ENCODE measurements at places on chromosomes 5 and 9.

- peak; percentile 64 for DNase-seq
These were observed at the start of gene CDC14B for GRCh38 chr9:96619491-96620180. Gene CDC14B (minus strand): TSS chr9:96619843. CDS start chr9:96619378, 465 bp downstream.

DNA sequence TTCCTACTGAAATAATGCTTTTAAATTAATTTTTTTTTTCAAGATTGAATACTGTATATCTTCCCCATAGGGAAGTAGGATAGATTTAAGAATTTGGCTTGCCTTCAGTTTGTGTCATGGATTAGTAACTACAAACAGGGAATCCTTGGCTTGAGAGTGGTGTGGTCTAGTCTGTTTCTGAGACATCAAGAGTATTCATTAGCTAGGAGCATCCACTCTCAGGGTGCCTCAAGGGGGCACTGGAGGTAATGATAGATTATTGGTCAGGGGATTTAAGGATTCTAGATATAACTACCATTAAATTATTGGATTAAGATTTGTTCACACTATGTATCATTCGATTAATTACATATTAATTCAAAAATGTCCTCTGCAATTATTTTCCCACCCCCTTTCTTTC, 91.8 kb upstream of the TXNDC8 start:
- no peak for DNase-seq

- DNase-seq, result no peak
These were observed 198.0 kb upstream of the EGFLAM start for GRCh38 chr5:38060354-38060753.

DNA sequence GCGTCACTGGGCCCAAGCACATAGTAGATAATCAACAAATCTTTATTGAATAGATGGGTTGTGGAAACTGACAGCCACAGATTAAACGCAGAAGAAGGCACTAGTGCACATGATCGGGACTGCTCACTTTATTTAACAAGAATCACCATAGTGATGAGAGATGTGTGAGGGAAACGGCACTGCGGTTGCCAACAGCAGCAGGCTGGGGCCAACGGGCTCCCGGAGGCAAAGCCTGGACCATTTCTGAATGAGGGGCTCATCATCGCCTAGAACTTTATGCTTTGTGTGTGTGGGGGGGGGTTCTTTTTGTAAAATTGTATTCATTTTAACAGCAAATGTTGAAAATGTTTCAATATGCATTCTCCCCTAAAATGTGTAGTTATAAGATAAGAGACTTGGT, 61.9 kb upstream of the RUFY1 start:
- no peak for DNase-seq

DNA sequence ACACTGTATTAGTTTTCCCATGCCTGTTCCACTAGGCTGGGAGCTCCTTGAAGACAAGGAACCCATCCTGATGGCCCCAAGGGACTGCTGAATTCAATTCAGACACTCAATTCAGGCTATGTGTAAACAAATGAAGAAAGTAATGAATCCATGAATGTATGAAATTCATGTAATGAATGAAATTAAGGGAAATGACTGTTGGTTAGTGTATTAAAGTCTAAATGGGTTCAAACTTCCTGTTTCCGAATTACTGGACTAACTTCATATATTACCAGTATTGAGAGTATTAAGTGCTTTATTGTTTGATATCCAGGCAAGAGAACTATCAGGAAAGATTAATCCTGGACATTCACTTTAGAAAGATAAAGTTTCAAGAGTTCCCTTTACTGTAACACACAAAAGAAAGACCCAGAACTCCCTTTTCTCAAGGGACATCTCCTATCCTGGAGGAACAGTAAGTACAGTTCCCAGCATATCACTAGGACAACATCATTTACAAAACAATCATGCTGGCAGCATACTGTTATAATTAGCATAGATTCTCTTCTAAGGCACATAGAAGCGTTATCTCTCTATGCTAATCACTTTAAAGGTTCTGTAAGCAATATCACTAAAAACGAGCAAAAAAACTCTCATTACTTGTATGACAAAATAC, 28.5 kb upstream of the IFNK start:
- no peak for DNase-seq

DNA sequence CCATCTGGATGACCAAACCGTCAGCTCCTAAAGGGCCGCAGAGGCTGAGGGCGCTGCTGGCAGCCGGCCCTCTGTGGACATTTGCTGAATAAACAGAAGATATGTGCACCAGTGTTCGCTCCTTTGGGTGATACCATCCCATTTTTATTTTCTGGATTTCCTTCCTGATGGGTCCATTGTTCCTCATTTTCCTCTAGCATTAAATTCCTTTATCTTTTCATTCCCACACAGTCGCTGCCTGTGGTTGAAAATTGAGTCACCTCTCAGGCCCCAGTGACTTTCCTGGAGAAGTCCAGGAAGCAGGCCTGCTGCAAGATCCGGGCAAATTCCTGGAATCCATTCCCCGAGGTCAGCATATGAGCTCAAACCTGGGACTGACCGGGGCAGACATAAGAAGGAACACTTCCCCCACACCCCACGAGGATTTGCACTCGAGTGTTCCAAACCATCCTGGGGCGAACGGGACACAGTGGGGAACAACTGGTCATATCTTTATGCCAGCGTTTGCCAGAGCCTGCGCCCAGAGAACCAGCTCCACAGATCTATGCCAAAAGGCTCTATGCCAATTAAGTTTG, 86.7 kb upstream of the PCA3 start:
- DNase-seq, result no peak

- no peak for DNase-seq
These were observed 72.0 kb downstream of the PRKACG start for GRCh38 chr9:68941780-68942459.

DNA sequence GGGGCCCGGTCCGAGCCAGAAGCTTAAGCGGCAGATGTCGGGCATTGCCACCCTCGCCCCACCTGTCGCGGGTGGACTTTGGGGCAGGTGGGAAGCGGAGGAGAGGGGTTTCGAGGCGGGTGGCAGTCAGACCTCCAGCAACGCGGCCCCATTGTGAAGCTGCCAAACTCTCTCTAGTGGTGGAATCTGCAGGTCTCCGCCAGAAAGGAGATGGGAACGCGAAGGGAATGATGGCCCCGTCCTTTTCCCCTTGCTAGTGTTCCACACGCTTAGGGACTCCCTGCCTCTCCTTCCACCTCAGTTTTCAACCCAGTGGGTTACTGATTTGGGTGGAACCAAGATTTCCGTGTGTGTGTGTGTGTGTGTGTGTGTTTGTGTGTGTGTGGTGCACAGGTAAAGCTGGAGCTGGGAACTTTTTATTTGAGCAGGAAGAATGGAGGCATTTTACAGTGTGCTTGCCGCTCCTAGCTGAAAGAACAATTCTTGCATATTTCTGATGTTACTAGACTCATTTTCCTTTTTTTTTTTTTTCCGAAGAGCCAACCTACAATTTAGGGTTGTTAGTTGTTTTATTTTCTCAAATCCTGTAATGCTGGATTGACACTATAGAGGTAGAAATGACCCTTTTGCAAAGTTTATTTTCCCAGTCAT, 1.3 kb downstream of the MACIR start:
- no peak for DNase-seq

- DNase-seq, result no peak
These were observed 81.5 kb upstream of the MSX2 start for GRCh38 chr5:174642816-174643405.

GRCh38 chr5:42879291-42879690, 67.6 kb upstream of the SELENOP start:
- DNase-seq, result no peak

GRCh38 chr5:4188704-4189103, 593.1 kb downstream of the IRX1 start:
- no peak for DNase-seq

DNA sequence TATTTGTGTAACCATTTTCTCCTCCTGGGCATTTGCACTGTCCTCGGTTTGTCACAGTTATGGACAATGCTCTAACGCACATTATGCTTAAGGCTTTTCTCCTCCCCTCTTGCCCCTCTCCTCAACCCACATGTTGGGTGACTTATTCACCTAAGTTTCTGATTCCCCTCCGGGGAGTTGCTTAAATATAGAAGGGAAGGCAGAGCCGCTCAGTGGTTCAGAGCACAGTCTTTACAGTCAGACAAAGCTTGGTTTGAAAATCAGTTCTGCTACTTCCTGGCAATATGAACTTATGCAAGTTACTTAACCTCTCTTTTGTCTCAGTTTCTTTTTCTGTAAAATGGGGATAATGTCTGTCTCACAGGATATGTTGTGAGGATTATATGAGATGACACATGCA, 41.2 kb upstream of the SPRY4 start:
- no peak for DNase-seq

- DNase-seq, result peak; percentile 70
These were observed 11.1 kb upstream of the CDC42SE2 start for GRCh38 chr5:131252824-131253171.

- peak; percentile 17 for DNase-seq
These were observed 27.8 kb downstream of the CSF1R start for GRCh38 chr5:150058480-150059126.

DNA sequence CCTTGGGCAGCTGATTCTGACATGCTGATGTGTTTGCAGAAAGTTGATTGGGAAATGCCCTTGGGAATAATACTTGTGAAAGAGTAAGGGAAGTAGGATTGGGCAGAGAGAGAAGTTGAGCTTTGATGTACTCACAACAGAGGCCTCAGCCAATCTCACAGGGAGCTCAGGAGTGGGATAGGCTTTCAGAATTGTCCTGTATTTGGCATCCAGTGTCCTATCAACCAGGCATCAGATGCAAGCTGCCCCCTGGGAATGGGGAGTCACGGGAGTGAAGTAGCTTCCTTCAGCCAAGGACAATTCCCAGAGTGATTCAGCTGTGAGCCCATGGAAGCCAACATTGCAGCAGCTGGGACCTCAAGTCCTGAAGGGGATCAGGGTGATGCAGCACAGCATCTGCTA, 39.6 kb downstream of the DMAC1 start:
- no peak for DNase-seq

- no peak for DNase-seq
These were observed 144.5 kb upstream of the NUDT12 start for GRCh38 chr5:103706939-103707682.

- DNase-seq, result no peak
These were observed 106.4 kb upstream of the GPR151 start for GRCh38 chr5:146622391-146622790.

GRCh38 chr5:80348171-80348570, 28.4 kb downstream of the SPZ1 start:
- no peak for DNase-seq

DNA sequence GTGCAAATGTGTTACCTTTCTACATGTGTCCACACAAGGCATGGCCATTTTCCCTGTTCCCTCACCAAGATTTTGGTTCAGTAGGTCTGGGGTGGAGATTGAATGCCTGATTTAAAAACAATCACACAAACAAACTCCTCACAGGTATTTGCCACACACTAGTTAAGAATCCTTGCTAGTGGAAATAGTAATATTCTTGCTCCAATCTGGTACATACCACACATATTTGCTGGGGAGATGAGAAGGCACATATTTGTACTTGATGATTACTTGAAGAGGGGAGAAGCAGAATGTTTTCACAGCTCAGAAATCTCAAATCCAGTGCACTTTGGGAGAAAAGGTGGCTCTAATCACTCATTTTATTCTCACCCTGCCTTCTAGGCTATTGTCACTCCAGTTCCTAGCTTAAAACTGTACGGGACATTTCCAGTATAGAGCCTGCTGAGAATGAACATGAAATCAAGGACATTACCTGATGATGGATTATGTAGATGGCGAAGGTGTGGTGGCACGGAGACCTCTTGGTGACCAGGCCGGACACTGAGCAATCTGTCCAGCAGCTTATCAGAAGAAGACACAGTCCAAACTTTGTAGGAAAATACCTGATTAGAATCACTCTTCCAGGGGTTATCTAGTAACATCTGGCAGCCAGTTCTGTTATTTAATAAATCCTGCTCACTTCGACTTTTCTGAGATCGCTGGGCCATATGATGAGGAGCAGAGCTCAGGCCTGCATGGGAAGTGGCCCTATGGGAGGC, 116.1 kb upstream of the IL6ST start:
- no peak for DNase-seq

- DNase-seq, result no peak
These were observed 53.9 kb downstream of the ZNF474 start for GRCh38 chr5:122183098-122183787.

DNA sequence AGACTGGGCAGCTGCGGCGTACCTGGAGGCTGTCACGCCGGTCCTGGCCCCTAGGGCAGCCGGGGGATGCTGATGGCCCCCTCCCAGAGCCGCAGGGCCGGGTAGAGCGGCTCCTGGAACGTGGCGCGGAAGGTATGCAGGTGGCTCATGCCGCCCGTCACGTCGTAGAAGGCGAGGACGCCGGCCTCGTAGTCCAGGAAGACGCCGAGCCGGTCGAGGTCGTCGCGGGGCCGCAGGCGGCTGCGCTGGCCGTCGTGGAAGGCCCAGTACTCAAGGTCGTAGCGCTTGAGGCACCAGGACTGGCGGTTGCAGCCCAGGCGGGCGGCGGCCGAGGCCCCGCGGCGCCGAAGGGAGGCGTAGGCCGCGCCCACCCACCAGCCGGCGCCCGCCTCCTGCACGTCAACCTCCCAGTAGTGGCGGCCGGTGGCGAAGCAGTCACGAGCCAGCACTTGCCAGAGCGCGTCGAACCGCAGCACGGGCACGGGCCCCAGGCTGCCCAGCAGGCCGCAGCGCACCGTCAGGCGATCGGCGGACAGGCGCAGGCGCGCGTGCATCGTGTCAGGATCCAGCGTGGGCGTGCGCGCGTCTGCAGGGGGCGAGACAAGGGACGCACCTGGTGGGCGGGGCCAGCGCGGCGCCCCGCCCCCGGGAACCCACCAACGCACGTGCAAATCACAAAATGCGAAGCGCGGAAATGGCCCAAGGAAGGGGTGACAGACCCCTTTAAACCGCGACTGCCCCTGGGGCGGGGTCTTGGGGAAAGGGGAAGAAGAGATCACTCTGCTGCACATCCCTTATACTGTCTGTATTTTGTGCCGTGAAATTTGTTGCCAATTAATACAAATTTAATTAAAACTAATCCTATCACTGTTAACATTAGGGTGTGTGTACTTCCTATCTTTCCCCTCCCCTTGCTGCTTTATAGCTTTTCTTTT, 31.2 kb downstream of the NANS start:
- no peak for DNase-seq

GRCh38 chr5:152804179-152804578, 399.1 kb upstream of the NMUR2 start:
- no peak for DNase-seq

DNA sequence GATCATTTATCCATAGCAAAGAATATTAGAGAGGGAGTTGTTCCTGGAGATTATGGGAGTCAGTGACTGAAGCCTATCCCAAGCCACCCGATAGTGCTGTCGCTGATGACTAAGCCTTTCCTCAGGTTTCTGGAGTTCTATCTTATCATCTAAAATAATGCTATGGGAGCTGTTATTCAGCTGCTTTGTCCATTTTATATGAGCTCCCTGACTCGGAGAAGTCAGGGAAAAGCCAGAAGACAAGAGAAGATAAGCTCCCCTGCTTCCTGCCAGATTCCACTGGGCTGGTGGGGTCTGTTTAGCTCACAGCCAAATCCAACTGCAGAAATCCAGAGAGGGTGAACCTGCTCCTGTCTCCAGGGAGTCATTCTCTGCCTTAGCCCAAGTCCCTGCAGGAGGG, 148.2 kb downstream of the DROSHA start:
- no peak for DNase-seq

- no peak for DNase-seq
These were observed 25.1 kb upstream of the PRDM12 start for GRCh38 chr9:130639124-130639765.
